Astrocyte of the hippocampus (primary cell): ENCODE measurements at places on chromosomes 1 and 21.

- DNase-seq, result peak; percentile 10
Observed at GRCh38 chr1:200724064-200724463, 14.6 kb upstream of the CAMSAP2 start.

GRCh38 chr1:87707411-87707810 lies 378.7 kb downstream of the LMO4 start:
- DNase-seq, result no peak

DNA sequence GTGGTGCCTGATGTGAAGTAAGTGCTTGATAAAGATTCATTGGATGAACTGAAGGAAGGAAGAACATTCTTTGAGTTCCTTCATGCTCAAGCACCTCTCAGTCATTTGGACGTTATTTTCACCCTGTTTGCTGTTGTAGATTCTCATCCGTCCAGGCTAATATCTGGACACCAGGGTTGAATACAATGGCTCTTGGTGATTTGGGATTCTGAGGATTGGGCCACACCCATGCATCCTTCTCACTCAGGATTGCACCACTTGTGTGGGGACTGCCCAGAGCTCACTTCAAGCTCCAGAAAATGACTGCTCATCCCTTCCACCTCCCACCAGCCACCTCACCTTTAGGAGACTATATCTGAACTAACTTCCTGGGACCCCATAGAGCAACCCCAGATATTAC lies 117.1 kb upstream of the IPO9 start:
- no peak for DNase-seq

DNA sequence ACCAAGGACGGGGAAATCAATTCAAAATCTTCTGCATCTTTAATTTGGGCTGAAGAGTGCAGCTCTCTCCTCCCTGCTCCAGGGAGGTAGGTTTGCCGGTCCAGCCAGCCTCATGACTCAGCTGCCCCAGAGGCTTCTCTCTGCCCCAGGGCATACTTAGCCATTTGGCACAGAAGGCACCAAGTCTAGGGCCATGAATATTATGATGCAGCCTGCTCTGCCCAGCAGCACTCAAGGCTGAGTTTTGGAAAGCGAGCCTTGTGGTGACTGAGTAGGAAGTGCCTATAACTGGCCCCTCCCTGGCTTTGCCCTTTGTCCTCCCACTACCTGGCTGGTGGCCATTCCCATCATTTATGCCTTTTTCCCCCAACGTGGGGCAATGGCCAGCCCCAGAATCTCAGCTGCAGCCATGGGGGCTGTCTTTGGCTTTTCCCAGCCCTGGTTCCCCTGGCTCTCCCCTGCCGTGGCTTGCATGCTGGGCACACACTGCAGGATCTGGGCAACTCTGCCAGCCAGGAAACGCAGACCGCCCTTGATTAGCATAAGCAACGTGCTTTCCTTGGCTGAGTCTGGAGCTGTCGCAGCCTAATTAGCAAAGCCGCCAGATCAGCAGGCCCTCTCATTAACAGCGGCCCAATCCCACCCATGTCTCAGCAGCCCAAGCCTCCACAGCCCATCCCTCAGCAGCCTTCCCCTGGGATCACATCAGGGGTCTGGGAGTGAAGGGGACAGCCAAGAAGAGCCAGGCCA lies 258.6 kb upstream of the TMEM51 start:
- DNase-seq, result peak; percentile 73

DNA sequence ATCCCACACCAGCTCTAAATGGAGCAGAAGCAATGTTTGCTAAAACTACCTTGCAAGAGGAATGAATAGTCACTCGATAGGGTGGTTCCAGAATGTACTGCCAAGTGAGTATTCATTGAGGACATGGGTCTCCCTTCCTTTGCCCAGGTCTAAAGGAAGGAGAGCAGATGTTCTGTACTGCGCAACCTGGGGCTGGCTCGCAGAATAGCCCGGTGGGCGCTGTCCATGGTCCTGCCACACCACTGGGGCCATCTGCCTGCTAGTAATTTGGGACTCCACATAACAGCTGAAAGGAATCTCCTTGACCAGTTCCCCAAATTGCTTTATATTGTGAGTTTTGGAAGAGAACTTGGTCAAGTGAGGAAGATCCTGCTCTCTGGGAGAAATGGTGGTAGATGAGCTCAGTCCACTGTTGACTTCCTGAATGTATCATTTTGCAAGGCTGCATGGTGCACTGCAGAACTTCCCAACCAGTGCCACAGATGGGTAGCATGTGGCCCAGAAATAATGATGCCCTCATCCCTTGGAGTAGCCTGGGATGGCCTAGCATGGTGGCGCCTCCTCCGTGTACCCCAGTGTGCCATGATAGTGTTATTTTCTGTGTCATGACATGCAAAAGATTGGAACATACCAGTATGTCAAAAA lies 5.7 kb downstream of the SLC6A17 start:
- DNase-seq, result peak; percentile 83

DNA sequence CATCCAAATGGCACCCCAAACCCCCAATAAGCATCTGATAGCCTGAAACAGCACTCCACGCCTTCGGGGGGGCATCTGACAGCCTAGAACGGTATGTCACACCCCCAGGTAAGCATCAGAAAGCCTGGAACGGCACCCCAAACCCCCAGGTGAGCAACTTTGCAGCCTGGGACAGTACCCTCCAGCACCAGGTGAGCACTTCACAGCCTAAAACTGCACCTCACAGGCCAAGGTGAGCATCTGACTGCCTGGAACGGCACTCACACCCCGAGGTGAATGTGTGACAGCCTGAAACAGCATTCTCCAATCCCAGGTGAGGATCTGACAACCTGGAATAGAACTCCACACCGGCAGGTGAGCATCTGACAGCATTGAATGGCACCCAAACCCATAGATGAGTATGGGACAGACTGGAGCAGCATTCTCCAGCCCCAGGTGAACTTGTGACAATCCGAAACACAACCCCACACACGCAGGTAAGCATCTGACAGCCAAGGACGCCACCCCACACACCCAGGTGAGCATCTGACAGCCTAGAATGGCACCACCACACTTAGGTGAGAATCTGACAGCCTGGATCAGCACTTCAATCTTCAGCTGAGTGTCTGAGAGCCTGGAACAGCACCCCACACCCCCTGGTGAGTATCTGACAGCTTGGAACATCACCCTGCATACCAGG lies 18.3 kb upstream of the MMEL1 start:
- no peak for DNase-seq

- DNase-seq, result no peak
Observed at GRCh38 chr21:15820852-15821379, 91.1 kb downstream of the USP25 start.

- DNase-seq, result peak; percentile 78
Observed at GRCh38 chr1:31101147-31101502, 35.6 kb upstream of the PUM1 start.

DNA sequence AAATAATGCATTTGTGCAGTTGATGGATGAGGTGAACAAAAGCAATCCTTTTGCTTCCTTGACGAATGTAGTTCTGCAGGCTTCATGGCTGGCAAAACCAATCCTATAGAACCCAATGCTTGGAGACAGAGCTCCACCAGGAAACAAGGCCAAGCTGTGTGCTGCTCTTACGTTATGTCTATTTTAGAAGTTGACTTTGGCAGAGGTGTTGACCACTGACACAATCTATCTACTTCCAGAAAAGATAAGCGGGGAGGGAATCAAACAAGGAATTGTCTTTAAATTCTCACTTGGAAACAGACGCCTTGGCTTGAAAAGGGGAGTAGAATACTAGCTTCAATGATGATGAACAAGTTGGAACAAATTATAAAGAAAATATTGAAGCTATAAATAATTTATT lies 211.2 kb downstream of the SETD4 start:
- peak; percentile 20 for DNase-seq

DNA sequence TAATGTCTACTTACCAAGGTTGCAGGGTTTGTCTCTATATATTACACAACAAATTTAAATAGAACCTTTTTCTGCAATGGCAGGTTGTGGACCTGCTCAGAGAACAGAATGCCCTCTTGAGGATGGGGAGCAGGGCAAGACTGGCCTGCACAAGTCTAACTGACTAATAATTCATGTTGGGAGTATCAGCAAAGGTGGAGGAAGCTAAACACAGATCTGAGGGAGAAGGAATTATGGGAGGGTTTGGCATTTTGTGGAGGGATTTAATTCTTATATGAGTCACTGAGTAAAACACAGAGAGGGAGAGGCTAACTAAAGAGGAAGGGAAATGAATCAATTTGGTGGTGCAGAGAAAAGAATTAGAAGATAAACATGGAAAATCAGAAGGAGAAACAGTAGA lies 40.0 kb downstream of the CLDN17 start:
- no peak for DNase-seq

DNA sequence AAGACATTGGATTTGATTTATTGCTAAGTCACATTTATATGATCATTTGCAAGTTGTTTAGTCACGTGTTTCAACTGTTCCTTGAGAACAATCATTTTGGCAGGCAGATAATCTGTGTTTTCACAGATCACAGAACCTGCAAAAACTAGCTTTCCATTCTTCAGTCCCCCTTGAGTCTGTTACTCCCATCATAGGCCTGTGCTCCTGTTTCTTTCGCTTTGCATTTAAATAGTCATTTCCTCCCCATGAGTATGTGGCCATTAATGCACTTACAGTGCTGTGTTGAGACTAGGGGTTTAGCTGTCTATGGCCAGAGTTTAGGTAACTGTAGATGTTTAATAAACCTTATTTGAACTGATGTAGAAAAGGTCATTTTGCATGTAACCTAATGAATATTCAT lies 214.5 kb downstream of the PATJ start:
- no peak for DNase-seq

DNA sequence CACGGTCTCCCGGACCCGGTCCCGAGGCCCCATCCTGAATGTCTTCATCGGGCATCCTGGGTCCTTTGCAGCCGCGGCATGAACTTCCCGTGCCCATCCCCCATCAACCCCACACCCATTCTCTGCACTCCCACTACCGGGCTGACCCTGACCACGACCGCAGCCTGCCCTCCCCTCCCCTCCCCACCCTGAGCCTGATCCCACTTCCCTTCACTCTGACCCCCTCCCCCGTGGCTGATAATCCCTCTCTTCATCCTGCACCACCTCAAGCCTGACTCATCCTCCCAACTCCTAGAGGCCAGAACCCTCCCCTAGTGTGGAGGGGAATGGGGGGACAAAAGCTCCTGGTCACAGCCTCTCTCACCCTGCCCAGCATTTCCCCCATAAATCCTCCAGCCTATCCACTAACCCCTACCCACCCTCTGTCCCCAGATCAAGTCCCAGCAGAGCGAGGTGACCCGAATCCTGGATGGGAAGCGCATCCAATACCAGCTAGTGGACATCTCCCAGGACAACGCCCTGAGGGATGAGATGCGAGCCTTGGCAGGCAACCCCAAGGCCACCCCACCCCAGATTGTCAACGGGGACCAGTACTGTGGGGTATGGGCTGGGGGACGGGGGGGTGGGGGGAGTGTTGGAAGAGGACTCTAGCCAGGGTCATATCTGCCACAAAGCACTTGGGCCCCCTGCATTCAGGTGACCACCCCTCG lies 602 bp downstream of the SH3BGRL3 start:
- DNase-seq, result peak; percentile 44

DNA sequence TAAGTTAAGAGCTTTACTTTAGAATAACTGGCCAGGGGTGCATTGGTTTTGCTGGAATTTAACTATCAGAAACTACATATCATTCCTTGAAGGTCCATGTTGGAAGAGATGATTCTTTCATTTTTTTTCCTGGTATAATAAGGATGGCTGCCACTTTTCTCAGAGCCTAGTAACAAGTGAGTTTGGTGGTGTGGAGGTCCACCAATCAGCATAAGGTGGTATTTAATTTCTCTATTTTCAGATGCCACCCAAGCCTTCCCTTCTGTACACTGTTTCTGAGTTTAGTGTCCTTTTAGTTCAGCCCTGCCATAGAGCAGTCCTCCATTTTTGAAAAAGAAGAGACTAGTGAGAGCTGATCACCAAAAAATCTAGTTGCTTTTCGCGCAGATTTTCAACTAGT lies 386.3 kb downstream of the USP25 start:
- DNase-seq, result no peak

GRCh38 chr1:33009561-33009960 lies 27.1 kb downstream of the AK2 start:
- DNase-seq, result no peak
